ENCODE measurements at places on chromosomes 16 and 17. TPM values are rescaled to one million over a fixed set of nuclear protein-coding genes. Genes with fewer than 3 reads are reported as not detected.

DNA sequence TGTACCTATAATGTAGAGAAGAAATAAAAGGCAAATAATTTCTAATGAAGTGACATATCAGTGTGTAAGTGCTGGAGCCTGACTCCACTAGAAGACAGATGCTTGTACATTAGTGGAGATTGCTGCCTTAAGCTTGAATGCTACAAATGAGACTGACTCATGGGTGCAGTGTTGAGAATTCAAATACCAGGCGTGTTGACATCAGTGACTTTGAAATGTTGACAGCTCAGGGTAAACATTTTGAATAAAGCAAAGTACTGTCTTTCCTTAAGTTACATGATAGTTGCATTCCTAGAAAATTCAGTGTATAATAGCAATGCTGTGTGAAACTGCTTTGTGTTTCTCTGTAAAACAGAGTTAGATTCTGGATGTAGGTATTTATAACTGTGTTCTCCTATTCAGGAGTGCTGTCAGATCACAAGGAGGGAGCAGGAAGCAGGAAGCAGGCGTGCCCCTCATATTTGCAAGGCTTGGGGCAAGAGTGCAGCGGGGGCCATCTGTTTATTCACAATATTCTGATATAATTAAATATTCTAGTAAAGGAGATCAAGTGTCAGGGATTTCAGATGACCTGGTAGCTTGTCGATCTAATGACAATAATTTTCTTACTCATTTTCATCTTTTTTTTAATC, 119.0 kb downstream of the SPECC1 start:
- no peak for DNase-seq

DNA sequence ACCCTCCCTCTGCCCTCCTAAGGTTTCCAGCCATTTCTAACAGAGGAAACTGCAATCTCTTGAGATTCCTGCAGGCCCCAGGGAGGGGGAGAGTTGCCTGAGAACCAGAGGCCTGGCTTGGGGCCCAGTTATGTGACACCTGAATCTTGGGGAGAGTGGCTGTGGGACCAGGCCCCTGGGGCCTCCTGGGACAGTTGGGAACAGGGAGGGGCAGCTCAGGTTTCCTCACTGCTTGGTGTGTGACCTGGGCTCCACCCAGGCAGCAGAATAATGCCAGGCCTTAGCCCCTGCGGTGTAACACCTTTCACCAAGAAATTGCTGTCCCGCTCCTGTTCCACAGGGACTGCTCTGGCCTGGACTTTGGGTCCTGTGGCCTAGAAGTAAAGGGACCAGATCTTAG, 44.3 kb upstream of the CRHR1 start:
- no peak for DNase-seq

GRCh38 chr17:75869282-75870141, 8.9 kb downstream of the TRIM47 start:
- peak; percentile 91 for DNase-seq

ARL4D gene
- 1.5 TPM for total RNA-seq

LGALS9B gene
- not detected for total RNA-seq

HS3ST3B1 gene
- 2.8 TPM for total RNA-seq

SLC9A5 gene
- 0.39 TPM for total RNA-seq

PPP1R1B gene
- total RNA-seq = not detected

Data from dermis microvascular lymphatic vessel endothelial cell (primary cell).